GM23248 (cell line): ENCODE measurements at places on chromosomes 4 and X.
A peak's percentile ranks its signal among the peaks of the same experiment; 100 is the strongest.

DNA sequence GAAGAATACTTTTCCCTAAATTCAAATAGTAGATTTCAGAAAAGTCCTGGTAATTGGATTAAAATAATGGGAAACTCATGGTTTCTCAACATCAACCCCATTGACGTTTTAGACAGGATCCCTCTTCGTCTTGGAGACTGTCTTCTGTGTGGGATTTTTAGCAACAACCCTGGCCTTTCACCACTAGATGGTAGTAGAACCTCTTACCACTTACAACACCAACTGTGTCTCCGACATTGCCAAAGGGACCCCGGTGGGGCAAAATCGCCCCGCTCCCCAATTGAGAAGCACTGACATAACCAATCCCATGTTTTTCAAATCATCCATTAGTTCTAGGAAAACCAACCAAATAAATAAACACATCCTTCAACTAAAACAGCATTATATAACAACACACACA lies 16.9 kb upstream of the ANOS1 start:
- DNase-seq: peak; percentile 43

DNA sequence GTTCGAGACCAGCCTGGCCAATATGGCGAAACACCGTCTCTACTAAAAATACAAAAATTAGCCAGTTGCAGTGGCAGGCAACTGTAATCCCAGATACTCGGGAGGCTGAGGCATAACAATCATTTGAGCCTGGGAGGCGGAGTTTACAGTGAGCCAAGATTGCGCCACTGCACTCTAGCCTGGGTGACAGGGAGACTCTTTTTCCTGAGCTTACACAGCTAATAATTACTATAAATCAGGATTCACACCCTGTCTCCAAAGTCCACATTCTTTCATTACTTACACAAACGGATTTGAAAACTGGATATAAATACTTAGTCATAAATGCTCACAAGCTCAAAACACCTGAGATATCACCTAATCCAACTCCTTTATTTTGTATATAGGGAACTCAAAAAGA lies 151.6 kb downstream of the LRBA start:
- DNase-seq: no peak

GRCh38 chr4:89416960-89417359 lies 109.4 kb upstream of the GPRIN3 start:
- no peak for DNase-seq

DNA sequence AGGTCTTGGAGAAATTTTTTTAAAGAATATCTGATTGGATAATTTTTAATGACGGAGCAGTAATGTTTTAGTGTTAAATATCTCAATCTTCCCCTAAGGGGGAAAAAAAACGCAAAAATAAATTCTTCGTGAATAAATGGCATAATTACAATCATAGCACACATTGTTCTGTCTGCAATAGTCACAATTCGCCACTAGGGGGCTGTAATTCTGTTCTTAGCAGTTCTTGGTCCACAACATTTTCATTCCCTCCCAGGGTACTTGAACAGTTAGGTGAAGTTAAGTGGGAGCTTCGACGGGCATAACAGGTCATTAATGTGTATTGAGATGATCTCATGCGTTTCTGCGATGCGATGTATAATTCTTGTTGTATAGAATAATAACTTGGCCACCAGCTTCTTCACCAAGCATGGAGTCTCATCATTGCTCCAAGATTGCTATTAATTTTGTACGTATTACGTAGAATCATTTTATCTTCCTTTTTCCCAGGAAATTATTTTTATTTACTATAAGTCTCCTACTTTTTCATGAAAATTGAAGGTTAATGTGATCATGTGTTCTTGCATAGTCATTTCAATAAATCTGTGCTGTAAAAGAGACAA lies 27.2 kb downstream of the HTR2C start:
- DNase-seq: peak; percentile 42

GRCh38 chr4:81442484-81443085 lies 29.1 kb downstream of the RASGEF1B start:
- DNase-seq: no peak

GRCh38 chr4:6714954-6715353 lies 1.0 kb upstream of the BLOC1S4 start:
- no peak for DNase-seq

DNA sequence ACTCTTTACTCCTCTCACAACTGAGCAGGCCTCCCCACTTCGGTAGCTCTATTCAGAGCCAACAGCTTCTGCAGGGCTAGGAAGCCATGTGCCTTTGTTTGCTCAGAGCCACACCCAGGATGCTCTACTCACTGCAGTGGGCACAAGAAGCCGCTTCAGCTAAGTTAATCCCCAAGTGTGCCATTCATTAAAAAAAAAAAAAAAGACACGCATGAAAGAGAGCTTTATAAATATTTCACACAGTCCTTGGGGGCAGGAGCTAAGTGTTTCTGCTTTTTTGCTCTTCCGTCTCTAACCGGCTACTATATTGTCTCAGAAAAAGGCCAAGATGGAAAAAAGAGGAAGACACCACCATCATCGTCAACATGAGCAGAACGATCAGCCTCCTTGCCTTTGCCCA lies 8.1 kb downstream of the CRMP1 start:
- DNase-seq: no peak

GRCh38 chr4:174926958-174927357 lies 8.8 kb downstream of the ADAM29 start:
- DNase-seq: no peak

DNA sequence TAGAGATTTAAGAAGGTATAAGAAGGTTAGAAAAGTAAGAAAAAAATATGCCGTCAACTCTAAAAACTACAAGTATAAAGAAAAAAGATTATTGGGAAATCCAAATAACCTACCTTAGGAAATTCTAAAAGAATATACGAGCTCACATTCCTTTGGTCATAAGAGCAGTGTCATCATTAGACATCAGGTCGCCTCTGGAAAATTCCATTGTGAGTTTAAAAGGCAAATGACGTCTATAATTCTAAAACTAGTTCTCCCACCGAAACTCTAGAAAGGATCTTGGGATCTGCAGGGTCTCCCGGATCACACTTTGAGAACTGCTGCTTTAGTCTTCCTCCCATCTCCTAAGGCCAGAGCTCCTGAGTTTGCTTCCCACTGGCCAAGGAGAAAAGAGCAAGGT lies 518 bp upstream of the SAT1 start:
- DNase-seq: peak; percentile 66

DNA sequence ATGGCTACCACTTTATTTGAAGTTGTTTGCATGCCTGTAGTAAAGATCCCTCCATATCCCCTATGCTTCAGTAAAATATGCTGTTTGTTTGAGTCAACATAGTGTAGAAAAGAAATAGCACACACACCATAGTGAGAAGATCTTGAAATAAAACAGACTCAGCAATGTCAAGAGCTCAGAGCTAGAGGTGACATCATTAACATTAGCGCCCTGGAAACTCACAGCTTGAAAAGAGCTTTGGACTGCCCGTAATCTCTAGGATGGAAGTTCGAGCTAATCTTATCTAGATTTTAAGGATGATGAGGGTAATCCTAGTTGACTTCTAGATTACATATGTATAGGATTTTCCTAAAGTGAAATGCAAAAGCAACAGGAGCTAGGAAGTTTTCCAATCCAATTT lies 275.6 kb downstream of the SMARCA1 start:
- no peak for DNase-seq

DNA sequence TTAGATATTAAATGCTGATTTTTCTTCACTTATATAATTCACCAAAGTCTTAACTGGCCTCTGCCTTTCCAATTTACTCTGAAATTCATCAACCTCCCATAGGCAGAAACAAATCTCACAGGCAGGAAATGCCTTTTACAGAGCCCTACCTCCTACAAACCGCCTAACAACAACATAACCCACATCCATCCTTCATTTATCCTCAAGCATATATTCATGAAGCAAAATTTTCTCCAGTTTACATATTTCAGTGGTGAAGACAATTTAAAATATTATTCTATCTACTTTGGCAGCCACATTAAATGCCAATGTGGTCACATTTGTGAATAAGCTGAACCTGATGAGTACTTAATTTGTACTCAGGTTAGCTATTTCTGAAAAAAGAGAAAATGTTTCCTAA lies 30.3 kb downstream of the SEPSECS start:
- DNase-seq: no peak

DNA sequence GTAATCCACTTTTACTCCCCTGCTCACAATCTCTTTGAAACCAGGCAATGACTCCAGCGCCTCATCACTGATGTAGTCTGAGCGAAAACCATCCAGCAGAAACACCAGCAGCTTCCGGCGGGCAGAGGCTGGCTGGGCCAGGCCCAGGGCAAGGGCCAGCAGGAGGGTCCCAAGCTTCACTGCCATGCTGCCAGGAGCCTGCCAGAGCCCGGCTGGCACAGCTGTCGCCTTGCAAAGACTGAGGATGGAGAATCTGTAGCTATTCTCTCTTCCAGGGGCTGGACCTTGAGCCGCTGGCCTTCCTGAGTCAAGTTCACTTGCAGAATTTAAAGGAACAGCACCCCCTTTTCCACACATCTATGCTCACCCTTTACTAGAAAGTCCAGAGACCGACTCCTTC lies at the start of gene ENPP6:
Gene ENPP6 (minus strand): TSS at position 240 of the 400 bp plus-strand sequence. CDS start 54 bp downstream, at position 186.
- no peak for DNase-seq

DNA sequence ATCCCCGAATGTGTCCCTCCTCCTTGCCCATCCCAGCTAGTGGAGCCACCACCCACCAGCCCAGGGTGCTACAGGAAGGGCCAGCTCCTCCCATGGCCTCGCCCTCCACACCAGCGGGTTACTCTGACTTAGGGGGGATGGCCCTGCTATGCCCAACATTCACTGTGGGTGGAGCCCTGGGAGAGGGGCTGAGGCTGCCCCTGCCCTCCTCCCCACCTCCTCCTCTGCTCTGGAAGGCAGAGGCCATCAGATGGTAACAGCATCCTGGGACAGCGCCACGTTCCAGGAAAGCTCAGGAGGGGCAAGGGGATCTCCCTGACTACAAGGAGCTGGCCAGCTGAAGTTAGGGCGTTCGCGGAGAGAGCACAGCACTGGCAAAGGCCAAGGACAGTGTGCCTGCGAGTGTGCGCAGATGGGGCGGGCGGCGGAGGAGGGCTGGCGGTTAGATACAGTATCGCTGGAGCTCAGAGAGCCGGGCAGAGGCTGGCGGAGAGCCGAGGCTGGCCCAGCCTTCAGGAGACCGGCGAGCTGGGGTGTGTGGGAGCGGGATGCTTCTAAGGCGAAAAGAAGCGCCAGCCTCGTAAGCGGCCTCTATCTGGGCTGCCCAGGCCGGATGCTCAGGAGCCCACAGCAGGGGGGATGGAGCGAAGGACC lies 1.5 kb downstream of the JAKMIP1 start:
- no peak for DNase-seq

GRCh38 chrX:21991504-21991903 lies 40.6 kb upstream of the PHEX start:
- no peak for DNase-seq

- DNase-seq: no peak
Measured at GRCh38 chrX:11546917-11547316, 118.8 kb downstream of the ARHGAP6 start.

GRCh38 chrX:71995122-71995521 lies 84.5 kb downstream of the NHSL2 start:
- peak; percentile 10 for DNase-seq

- DNase-seq: no peak
Measured at GRCh38 chr4:78630615-78631014, 79.0 kb downstream of the ANXA3 start.

- peak; percentile 55 for DNase-seq
Measured at GRCh38 chr4:98994474-98995182, 893 bp upstream of the METAP1 start.

DNA sequence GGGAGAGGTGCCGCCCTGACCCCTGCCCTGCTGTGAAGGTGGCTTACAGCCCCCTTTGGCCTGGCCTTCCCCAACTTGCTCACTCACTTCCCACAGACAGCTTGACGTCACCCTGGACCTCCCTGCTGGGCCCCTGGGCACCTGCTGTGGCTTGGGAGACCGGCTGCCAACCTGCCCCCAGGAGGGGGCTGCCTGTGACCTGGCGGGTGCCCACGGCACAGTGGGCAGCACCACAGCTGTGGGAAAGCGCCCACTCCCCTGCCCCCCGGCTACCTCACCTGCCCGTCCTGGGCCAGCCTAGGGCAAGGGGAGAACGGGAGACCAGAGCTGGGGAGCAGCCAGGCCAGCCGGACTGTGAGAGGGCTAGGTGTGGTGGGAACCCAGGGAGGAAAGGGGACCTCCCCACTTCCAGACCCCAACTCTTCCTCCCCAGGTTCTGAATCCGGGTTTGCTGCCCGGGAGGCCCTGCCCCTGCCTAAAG lies 2.4 kb upstream of the ZFP92 start:
- no peak for DNase-seq

DNA sequence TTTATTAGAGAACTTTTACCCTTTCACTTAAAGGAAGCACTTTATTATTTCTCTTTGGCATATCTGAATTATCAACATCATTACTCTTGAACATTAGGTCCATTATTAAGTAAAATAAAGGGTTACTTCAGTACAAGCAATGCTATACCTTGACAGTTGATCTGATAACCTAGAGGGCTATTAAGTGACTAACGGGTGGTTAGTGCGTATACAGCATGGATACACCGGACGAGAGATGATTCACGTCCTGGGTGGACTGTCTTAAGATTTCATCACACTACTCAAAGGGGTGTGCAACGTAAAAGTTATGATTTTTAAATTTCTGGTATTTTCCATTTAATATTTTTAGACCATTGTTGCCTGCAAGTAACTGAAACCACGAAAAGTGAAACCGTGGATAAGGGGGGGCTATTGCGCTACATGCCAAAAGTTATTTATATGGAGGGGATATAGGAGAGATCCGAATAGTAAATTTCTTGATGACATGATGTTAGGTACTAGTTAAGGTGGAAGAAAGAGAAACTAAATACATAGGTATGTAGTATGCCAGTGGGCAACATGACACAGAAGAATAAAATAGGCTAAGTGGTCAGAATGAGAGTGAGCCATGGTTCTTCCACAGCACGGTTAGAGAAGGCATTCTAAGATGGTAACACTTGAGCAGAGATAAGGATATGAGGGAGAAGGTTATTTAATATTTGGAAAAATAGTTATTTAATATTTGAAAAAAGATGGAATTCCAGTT lies 230.8 kb upstream of the ANKRD50 start:
- peak; percentile 75 for DNase-seq

DNA sequence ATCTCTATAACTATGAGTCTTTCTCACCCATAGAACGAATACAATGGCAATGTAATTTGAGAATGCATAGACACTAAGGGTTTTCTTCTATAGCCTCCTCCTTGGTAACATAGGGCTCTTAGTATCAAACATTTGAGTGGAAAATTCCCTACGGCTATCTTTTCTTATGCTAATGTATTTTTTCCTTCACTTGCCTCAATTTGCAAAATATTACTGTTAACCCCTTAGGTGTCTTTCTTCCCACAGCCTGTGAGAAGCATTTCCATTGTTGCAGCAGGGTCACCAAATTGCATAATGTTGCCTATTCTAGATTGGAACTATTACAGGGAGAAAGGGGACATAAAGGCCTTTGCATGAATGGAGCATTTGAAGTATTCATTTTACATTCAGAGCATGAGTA lies 140.5 kb upstream of the RAPGEF2 start:
- no peak for DNase-seq
